ENCODE measurements at places on chromosomes 3 and 15.

DNA sequence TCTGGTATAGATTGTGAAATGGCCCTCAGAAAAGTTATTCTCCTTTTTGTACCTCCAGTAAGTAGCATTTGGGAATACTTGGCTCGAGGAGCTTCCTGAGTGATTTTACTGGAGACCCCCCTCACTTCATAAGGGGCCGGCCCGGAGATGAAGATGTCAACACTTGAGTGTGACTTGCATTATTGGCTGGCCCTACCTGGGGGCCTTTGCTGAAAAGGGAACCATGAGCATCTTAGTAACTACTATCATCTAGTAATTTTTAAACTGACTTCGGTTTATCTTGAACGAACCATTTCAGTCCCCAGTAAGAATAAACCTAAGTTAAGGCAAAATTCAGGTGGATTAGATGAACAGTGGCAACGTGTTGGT, 1.3 kb downstream of the FAIM start:
- DNase-seq, result no peak

- no peak for DNase-seq
Observed at GRCh38 chr3:127431066-127431465, 143.2 kb upstream of the PRR20G start.

DNA sequence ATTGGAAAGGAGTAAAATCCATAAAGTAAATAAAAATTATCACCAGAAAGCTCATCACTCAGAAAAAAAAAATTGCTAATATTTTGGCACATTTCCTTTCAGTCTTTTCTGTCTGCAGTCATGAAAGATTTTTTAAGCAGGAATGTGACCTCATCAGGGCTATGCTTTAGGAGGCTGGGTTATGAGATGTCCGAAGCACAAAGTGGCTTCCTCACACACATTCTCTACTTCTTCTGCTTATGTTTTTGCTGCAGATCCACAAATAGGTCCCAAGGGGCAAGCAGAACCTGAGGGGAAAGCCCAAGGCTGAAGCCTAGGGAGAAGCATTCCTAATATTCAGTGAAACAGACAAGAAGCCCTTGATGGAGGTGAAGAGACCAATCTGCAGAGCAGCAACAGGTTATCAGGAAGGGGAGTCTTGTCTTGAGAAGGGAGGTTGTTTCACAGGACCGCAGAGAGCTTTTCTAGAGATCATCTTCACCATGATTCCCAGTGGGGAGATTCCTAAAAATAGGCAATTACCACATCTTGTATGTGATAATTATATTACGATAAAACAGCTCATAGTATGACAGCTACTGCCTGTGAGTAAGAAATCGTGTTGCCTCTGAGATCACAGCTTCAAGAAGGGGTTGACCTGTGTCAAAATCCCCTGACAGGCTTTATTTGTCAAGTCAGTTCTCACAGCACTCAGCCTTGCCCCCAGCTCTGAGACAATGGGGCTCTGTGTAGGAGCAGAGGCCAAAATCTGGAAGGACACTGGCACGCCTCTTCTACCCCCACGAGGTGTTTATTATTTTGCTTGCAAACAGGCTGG, 60.5 kb downstream of the IGF2BP2 start:
- no peak for DNase-seq

DNA sequence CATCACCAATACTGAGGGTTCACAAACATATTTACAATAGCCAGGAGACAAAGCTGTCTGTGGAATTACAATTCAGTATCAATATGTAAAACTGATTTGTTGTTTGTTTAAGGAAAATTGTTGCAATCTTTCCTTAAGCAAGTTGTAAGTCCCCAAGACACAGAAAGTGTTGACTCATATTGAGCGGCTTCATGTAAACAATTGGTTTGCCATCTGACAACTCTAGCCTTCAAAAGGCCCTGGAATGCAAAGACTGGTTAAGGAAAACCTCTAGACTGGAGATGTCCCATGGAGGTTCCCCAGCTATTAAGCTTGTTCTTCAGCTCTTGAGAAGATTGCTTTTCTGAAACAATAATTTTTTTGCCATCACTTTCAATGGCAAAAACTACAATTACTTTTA, 283.7 kb upstream of the PROK2 start:
- no peak for DNase-seq

DNA sequence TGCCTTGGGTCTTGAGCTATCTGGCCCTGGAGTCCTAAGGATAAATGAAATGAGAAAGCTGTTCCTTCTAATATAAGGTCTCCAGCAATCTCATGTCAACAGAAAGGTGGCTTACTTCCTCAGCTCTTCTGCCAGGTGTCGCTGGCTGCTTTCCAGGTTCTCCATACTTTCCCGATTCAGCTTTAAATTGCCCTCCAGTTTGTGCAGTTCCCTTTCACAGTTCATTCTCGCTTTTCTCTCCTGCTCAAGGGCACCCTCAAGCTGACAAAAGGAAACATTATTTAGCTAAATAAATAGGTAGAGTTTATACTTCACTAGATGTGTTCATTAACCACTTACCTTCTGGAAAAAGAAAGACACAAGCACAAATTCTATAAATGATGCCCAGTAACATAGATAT, 73.0 kb downstream of the MYH15 start:
- no peak for DNase-seq

- no peak for DNase-seq
Observed at GRCh38 chr3:137869022-137869421, 104.9 kb downstream of the SOX14 start.

Measured in KBM-7 (cell line).